ENCODE measurements at places on chromosomes 13 and 19.

DNA sequence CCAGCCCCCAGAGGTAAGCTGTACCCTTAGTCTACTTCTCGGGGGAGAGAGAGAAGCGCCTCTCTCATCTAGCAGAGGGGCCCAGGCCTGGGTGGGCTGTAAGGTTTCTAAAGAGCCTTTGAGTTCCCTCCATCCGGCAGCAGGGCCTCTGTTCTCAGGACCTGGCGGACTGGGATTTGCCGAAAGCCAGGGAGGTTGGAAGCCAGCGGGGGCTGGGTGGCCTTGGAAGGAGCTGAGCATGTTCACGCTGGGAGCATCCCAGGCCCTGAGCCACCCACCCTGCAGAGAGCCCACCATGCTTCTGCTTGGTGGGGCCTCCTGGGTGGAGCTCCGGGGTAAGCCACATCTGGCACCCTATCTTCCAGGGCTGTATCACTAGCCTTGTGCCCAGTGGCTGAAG is 7.8 kb downstream of the SLC7A10 start:
- DNase-seq, result no peak

GRCh38 chr19:7408251-7408650 is 59.5 kb downstream of the ARHGEF18 start:
- no peak for DNase-seq

GRCh38 chr13:95630593-95630992 is 13.9 kb downstream of the DZIP1 start:
- DNase-seq, result no peak

GRCh38 chr13:39452417-39452816 is 150.6 kb downstream of the LHFPL6 start:
- no peak for DNase-seq

GRCh38 chr13:76764429-76764828 is 121.8 kb downstream of the KCTD12 start:
- peak; percentile 97 for DNase-seq

- peak; percentile 51 for DNase-seq
Measured at GRCh38 chr13:45833663-45834375, 17.7 kb downstream of the SIAH3 start.

GRCh38 chr13:113582841-113583631 is 1.5 kb upstream of the TFDP1 start:
- no peak for DNase-seq
